Stimulated activated effector memory CD8-positive, alpha-beta T cell treated with anti-CD3 and anti-CD28 coated beads, Interleukin-12 subunit alpha, Interleukin-12 subunit beta, amount 100 ng/mL, for 72 hours (primary cell): ENCODE measurements at places on chromosomes 1 and 21.

GRCh38 chr21:38879912-38880576, 74.3 kb downstream of the ETS2 start:
- no peak for DNase-seq

DNA sequence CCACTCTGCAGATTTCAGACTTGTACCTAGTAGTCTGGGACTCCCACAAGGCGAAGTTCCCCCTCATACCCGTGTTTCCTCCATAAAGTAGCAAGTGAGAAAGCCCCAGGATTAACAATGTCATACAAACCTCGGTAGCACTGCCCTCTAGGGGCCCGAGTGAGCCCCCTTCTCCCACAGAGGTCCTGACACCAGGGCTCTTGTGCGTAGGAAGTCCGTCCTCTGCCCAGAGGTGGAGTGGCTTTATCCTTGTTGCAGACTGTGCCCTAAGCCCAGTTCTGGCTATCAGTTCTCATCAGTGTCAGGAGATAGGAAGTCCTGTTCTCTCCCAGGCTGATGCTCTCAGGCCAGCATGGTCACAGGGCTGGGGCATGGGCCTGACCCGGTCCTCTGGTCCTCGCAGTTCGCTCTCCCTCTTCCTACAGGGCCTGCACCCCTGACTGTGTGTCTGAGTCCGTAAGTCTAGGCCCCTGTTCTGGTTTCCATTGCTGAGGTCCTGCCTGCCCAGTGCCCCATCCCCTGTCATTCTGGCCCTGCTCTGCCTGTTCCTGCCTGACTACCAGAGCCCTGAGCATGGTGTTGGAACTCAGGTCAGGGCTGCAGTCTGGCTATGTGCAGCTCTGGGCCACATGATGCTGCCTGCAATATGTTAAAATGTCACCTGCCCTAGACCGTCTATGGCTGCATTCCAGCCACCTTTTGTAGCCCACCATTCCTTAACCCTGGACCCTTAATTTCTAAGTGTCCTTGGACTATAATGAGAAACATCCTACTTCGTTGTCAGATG, 285.6 kb downstream of the ASTN1 start:
- DNase-seq, result no peak

- DNase-seq, result no peak
These were observed 58.1 kb downstream of the HLCS start for GRCh38 chr21:36908260-36908908.

DNA sequence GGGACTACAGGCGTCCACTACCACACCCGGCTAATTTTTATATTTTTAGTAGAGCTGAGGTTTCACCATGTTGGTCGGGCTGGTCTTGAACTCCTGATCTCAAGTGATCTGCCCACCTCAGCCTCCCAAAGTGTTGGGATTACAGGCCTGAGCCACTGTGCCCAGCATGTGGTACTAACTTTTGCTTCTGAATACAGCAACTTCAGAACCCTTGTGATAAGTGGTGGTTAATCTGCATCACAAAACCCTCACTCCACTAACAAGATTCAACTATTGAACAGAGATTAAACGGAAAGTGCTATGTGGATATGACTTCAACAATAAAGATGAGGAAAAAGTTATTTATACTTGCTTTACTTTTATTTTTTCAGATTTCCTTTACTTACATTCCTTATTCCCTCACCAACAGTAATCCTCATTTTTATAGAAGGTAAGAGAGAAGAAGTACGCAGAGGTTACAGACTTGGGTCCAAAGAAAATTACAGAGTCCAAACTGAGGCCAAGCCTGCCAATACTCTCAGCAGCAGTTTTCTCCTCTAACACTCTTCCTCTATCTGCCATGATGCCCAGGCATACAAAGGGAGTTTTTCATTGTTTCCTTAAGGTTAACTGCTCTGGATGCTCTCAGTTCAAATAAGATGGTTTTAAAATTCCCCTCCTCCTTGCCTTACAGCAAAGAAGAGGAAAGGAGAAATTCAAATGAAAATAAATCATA, 44.3 kb downstream of the SLC16A1 start:
- no peak for DNase-seq

GRCh38 chr1:181396811-181397210, 86.5 kb upstream of the CACNA1E start:
- DNase-seq, result no peak

GRCh38 chr1:210288116-210288515, 40.6 kb upstream of the HHAT start:
- no peak for DNase-seq

DNA sequence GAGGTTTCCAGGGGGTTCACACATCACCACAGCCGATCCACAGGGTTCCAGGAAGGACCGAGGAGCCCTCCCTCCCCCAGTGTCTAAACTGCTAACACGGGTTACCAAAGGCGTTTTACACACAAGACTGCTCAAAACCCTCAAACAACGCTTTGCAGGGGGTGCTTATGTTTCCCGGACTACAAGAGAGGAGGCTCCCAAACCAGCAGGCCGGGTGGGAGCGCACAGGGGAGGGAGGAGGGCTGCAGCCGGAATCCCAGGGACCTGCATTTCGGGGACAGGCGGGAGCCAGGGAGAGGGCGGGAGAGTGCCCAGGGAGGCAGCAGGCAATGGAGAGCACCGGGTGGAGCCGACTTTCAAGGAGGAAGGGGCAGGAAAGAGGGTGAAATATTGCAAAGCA, 50.8 kb downstream of the ACBD3 start:
- DNase-seq, result no peak

DNA sequence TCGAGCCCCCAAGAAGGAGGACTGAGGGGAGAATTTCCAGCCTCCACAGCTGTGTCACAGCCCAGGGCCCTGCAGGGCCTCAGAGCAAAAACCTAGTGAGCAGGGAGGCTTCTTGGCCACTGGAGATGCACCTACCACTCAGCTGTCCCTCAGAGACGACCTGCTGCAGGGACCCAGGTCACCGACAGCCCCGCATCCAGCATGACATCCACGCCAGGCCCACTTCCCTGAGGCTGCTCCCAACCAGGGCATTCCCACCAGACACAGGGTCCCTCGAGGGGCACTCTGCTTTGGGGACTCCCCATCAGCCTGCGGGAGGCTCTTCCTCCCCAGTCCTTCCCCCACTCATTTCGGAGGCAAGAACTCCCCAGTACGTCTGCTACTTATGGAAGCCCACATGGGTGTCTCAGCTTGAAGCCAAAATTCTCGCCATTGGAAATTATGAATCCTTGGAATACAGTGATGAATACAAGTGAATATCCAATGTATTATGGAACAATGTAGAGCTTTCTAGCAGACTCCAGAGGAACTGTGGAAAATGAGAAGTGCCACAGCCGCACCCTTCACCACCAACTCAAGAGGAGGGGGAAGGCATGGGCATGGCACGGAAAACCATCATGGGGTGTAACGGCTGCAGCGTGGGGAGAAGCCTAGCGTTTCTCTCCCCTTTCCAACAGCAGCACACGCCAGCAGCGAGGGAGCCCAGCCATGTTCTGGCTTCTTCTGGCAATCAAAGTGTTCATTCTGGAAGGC, 6.9 kb downstream of the TFF3 start:
- no peak for DNase-seq

GRCh38 chr1:27099587-27100334, 55.2 kb downstream of the SLC9A1 start:
- no peak for DNase-seq

GRCh38 chr1:3456964-3457909, 2.8 kb downstream of the ARHGEF16 start:
- no peak for DNase-seq

- no peak for DNase-seq
These were observed 36.7 kb downstream of the NFIA start for GRCh38 chr1:61119085-61119484.

- no peak for DNase-seq
These were observed 20.8 kb downstream of the PRKCZ start for GRCh38 chr1:2070800-2071530.

GRCh38 chr1:185317886-185318310, 855 bp upstream of the IVNS1ABP start:
- DNase-seq, result no peak

DNA sequence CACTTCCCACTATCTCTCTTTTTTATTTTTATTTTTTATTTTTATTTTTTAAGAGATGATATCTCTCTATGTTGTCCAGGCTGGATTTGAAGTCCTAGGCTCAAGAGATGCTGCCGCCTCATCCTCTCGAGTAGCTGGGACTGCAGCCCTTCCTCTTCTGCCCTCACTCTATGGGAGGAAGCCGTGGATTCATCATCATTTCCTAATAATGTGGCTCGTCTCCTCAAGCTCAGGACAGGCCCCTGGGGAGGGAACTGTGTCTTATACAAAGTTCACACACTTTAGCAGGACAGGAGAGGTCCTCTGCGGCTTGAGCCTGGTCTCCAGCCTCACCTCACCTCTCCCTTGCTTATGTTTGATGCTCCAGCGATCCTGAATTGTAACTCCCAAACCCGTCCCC, 16.5 kb upstream of the IFFO2 start:
- no peak for DNase-seq

DNA sequence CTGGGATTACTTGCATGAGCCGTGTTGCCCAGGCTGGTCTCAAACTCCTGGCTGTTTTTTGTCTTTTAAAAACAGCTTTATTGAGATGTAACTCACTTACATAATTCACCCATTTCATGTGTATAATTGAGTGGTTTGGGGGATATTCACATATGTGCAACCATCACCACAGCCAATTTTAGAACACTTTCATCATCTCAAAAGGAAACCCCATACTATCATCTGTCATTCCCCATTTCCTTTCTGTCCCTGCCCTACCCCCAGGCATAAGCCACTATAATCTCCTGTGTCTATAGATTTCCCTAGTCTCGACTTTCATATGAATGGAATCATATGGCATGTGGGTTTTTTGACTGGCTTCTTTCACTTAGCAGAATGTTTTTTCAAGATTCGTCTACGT, 43.3 kb downstream of the GPR137B start:
- no peak for DNase-seq

DNA sequence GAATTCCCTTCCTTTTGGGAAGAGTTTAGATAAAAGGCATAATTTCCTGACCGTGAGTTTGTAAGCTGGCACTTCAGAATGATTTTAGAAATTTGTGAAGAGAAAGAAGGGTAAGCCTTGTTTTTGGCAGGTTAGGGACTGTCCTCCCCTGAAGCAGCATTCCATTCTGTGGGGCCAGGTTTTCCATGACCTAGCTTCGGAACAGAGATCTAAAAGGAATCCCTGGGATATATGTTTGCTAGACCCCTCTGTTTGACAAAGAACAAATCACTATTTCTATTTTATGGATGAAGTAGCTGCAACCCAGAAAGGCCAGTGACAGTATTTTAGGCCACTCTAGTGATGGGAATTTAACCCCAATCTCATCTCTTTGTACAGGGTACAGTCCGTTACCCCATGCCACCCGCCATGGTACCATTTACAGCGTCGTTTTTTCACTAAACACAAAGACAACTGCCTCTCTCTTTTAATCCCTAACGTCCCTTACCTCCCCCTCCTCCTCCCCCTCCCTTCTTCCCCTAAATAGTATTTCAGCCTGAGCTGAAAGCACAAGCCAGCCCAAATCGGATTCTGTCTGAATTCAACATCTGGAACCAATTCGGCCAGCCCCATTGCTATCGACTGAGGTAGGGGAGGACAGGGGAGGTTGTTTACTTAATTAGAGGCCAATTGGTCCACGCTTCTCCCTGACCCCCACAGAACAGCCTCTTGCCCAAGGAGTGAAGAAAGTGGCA, 23.4 kb upstream of the IKBKE start:
- no peak for DNase-seq
